ENCODE measurements at places on chromosomes 5 and 9.

- DNase-seq = no peak
Observed at GRCh38 chr5:123545506-123545905, 33.5 kb downstream of the CSNK1G3 start.

- no peak for DNase-seq
Observed at GRCh38 chr5:87777877-87778276, 365.1 kb upstream of the CCNH start.

GRCh38 chr9:109113254-109113653 lies 6.5 kb downstream of the TMEM245 start:
- no peak for DNase-seq

DNA sequence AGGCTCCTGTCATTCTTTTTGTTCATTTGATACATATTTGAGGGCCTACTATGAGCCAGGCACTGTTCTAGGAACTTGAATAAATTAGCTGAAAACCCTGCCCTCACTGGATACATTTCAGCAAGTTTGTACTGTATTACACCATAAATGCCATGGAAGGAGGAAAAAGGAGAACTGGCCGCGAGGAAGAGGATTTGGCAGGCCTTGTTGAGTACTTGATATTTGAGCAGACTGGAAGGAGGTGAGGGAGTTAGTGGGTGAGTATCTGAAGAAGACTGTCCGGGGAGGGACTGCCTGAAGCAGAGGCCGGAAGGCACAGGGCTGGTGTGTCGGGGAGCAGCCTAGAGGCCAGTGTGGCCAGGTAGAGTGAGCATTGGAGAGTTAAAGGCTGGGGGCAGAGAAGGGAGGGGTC lies 4.5 kb downstream of the SNX30 start:
- DNase-seq = no peak

DNA sequence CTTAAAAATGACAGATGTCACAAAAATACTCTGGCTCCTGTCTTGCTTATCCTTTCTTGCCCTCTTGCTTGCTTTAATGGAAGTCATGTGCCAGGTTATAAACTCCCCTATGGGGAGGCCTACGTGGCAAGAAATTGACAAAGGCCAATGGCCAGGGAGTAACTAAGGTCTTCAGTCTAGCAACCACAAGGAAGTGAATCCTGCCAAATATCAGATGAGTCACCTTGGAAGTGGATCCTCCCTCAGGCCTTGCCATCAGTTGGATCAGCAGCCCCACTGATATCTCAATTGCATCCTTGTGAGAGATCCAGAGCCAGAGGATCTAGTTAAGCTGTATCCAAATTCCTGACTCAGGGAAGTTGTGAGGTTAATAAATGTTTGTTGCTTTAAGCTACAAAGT lies 82.8 kb downstream of the CAAP1 start:
- DNase-seq = no peak

GRCh38 chr9:72590824-72591223 lies 69.4 kb downstream of the TMC1 start:
- DNase-seq = no peak

DNA sequence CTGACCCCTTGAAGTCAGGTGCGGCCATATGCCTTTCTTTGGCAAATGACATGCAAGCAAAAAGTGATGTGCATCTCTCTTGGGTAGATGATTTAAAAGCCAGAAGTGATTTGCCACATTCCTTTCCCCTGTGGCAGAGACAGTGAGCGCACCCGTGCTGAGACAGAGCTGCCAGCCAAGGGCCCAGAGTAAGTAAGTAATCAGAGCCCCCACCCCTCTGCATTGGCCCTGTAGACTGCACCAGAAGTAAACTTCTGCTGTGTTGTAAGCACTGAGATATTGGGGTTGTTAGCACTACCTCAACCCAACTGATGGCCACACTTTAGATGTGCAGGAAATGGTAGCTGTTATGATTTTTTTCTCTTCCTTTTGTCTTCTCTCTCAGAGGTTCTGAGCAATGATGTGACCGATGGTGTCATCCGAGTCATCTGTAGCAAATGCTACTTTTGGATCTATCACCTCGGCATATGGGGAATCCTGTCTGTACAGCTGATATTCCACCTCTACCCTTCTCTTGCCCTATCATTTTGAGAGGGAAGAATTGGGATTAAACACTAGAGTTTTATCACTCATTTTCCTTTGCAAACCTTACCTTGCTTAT lies 58.0 kb downstream of the DOCK2 start:
- DNase-seq = no peak

- no peak for DNase-seq
Observed at GRCh38 chr9:130663977-130664250, 480 bp upstream of the PRDM12 start.

- no peak for DNase-seq
Observed at GRCh38 chr5:146889169-146889568, 10.6 kb upstream of the PPP2R2B start.
